Pancreas (tissue), 10 donors: ENCODE measurements at places on chromosomes 12 and 14. TPM values are rescaled to one million over a fixed set of nuclear protein-coding genes. Genes with fewer than 3 reads are reported as not detected.

- peaks cover under 1% of the 10 kb centered on the region for H3K36me3 ChIP-seq
- H3K27me3 ChIP-seq = no peaks in the 10 kb centered on the region
- peak overlapping the region; percentile 33 for H3K27ac ChIP-seq
- no peak for DNase-seq
- H3K4me3 ChIP-seq = peak overlapping the region; percentile 91
Measured at GRCh38 chr14:74302152-74302628, 544 bp downstream of the ABCD4 start.

GRCh38 chr14:21109377-21110138 is 8.7 kb downstream of the TMEM253 start:
- no peak overlapping the region for H3K4me3 ChIP-seq
- H3K27ac ChIP-seq = no peak overlapping the region
- no peaks in the 10 kb centered on the region for H3K36me3 ChIP-seq
- H3K27me3 ChIP-seq = no peaks in the 10 kb centered on the region
- no peak for DNase-seq

Gene ZNF26
- total RNA-seq = 5.1 TPM

DNA sequence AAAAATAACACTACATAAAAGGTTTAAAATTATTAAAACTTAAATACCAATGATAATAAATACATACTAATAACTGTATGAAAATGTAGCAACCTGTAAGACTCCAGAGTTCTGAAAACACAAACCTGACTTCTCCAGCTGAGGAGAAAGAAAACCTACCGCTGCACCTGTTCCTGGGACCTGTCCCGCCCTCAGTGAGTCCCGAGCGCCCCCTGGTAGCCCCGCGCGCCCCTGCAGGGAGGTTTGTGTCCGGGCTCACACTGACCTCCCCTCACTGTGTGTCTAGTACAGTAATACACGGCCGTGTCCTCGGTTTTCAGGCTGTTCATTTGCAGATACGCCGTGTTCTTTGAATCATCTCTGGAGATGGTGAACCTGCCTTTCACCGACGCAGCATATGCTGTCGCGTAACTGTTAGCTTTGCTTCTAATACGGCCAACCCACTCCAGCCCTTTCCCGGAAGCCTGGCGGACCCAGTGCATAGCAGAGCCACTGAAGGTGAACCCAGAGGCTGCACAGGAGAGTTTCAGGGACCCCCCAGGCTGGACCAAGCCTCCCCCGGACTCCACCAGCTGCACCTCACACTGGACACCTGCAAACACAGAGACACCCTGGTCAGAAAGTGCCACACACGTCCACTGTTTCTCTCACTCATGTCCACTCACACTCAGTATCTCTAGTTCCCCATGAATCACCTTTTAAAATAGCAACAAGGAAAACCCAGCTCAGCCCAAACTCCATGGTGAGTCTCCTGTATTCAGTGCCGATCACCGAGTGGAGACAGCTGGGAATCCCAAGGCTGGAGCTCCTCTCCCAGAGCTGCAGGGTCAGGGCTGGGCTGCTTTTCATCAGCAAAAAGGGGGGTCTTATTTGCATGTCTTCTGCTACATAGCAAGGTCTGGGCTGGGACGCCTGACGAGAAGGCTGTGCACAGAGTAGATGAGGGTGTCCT is 1276.3 kb downstream of the TMEM121 start:
- no peaks in the 10 kb centered on the region for H3K36me3 ChIP-seq
- H3K27me3 ChIP-seq = peaks cover 32% of the 10 kb centered on the region
- peak; percentile 41 for DNase-seq
- H3K4me1 ChIP-seq = no peaks in the 10 kb centered on the region
- H3K27ac ChIP-seq = no peak overlapping the region
- no peak overlapping the region for H3K4me3 ChIP-seq

DNA sequence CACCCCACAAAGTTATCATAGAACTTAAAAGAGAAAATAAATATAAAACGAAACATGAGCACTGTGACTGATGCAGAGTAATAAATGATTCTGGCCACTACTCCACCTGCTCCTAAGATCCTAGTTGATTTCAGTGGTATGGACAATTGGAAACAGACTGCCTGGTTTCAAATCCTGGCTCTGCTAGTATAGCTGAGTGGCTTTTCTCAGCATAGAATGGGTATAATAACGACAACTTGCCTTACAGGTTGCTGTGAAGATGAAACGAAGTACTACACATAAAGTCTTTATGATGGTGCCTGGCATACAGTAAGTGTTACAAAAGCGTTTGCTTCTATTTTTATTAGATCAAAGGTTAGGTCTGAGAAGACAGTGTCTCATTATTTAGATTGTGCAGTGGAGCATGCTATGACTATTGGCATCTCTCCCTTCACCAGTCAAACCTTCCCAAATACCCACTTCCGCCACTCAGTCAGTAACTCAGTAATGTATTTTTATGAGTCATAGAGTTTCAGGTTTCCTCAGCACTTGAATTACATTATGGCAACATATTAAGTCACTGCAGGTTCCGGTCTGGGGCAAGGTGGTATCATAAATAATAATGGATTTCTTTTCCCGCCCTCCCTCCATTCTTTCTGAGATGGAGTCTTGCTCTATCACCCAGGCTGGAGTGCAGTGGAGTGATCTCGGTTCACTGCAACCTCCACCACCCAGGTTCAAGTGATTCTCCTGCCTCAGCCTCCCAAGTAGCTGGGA is 29.7 kb upstream of the NR2C1 start:
- no peaks in the 10 kb centered on the region for H3K4me1 ChIP-seq
- no peaks in the 10 kb centered on the region for H3K27me3 ChIP-seq
- H3K27ac ChIP-seq = no peak overlapping the region
- peaks cover 20% of the 10 kb centered on the region for H3K36me3 ChIP-seq
- DNase-seq = no peak

Gene CRIP1
- total RNA-seq = 8.9 TPM

- H3K36me3 ChIP-seq = no peaks in the 10 kb centered on the region
- H3K27me3 ChIP-seq = no peaks in the 10 kb centered on the region
- H3K4me1 ChIP-seq = peaks cover 11% of the 10 kb centered on the region
- H3K4me3 ChIP-seq = no peak overlapping the region
- DNase-seq = no peak
Measured at GRCh38 chr12:83145325-83145840, 458.7 kb downstream of the TMTC2 start.

GRCh38 chr14:58812050-58812910 is 174.5 kb downstream of the DACT1 start:
- H3K4me3 ChIP-seq = no peak overlapping the region
- H3K4me1 ChIP-seq = peaks cover 8% of the 10 kb centered on the region

GRCh38 chr12:38116968-38117367 is 199.6 kb upstream of the ALG10B start:
- no peaks in the 10 kb centered on the region for H3K36me3 ChIP-seq
- no peaks in the 10 kb centered on the region for H3K27me3 ChIP-seq
- DNase-seq = no peak
- no peaks in the 10 kb centered on the region for H3K4me1 ChIP-seq
- H3K4me3 ChIP-seq = no peak overlapping the region

Gene C12orf60
- 0.28 TPM for total RNA-seq

DNA sequence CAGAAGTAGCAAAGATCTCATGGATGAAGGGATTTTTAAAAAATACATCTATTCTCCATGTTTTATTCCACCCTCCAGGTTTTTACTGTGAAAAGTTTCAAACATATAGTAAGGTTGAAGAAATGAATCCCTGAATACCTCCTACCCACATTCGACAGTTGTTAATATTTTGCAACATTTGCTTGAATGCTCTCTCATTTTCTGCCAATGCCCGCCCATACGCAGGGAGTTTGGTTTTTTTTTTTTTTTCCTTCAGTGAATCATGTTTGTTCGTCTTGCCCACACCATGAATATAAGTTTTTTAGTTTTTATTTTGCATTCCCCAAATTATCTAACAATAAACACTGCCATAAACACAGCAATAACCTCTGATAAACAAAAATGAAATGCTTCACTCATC is 82.9 kb downstream of the MAP1LC3B2 start:
- H3K4me3 ChIP-seq = no peak overlapping the region
- H3K36me3 ChIP-seq = no peaks in the 10 kb centered on the region
- H3K27ac ChIP-seq = no peak overlapping the region
- H3K4me1 ChIP-seq = peaks cover 21% of the 10 kb centered on the region

DNA sequence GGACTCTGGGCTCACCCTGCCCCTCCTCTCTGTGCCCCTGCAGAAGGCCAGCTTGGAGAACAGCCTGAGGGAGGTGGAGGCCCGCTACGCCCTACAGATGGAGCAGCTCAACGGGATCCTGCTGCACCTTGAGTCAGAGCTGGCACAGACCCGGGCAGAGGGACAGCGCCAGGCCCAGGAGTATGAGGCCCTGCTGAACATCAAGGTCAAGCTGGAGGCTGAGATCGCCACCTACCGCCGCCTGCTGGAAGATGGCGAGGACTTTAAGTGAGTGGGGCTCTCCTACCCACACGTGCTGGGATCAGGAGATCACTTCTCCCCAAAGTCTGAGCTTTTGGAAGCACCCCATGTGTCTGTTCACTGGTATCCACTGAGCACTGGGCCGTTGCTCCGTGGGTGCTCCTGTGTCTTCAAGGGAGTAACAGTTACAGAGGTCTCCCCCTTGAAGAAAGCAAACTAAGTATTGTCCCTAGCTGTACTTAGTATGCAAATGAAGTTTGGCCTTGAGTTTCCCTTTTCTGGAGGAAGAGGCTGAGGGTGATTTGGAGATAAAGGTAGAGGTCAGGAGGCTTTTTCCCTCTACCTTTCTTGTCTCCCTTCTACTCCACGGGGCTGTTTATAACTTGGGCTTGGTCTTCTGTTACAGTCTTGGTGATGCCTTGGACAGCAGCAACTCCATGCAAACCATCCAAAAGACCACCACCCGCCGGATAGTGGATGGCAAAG is 3.3 kb downstream of the KRT18 start:
- H3K4me1 ChIP-seq = peaks cover 18% of the 10 kb centered on the region
- peak overlapping the region; percentile 94 for H3K4me3 ChIP-seq
- H3K36me3 ChIP-seq = peaks cover 22% of the 10 kb centered on the region

DNA sequence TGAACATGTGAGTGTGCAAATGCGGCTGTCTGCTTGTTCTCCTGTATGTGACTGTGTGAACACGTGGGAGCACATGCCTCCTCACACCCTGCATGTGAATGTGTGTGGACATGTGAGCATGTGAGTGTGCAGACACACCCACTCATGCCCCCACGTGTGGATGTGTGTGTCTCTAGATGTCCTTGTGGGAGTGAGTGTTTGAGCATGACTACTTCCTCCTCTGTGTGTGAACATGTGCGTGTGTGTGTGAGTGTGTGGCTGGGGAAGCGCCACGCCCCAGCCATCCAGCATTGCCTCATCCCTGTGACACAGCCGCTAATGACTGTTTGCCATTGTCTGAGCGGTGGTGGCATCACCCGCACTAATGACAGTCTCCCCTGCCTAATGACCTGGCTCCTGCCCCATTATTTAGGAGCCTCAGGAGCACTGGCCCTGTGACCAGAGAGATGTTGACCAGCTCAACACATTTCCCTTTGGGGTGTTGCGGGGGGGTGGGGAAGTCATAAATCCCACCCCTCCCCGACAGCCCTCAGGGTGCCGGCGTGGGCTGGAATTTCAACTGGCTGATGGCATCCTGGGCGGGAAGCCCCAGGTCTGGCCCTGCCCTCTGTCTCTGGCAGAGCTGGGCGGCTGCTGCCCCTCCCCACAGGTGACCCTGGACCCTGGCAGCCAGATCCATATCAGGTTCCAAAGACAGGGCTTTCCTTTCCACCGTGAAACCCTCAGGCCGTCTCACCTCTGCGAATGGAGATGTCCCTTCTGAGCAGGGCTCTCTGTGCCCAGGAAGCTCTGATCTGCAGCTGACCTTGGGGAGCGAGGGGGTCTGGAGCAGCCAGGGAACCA is 11.5 kb upstream of the KRT80 start:
- H3K36me3 ChIP-seq = no peaks in the 10 kb centered on the region
- H3K27ac ChIP-seq = peak overlapping the region; percentile 65
- peaks cover 19% of the 10 kb centered on the region for H3K4me1 ChIP-seq
- peak; percentile 60 for DNase-seq
- no peak overlapping the region for H3K4me3 ChIP-seq
- H3K27me3 ChIP-seq = no peaks in the 10 kb centered on the region

- H3K36me3 ChIP-seq = peaks cover 4% of the 10 kb centered on the region
- no peak overlapping the region for H3K27ac ChIP-seq
- H3K27me3 ChIP-seq = no peaks in the 10 kb centered on the region
- no peak overlapping the region for H3K4me3 ChIP-seq
- no peaks in the 10 kb centered on the region for H3K4me1 ChIP-seq
Measured at GRCh38 chr12:132572801-132573760, 37.3 kb downstream of the LRCOL1 start.

Gene SDR9C7
- not detected for total RNA-seq

DNA sequence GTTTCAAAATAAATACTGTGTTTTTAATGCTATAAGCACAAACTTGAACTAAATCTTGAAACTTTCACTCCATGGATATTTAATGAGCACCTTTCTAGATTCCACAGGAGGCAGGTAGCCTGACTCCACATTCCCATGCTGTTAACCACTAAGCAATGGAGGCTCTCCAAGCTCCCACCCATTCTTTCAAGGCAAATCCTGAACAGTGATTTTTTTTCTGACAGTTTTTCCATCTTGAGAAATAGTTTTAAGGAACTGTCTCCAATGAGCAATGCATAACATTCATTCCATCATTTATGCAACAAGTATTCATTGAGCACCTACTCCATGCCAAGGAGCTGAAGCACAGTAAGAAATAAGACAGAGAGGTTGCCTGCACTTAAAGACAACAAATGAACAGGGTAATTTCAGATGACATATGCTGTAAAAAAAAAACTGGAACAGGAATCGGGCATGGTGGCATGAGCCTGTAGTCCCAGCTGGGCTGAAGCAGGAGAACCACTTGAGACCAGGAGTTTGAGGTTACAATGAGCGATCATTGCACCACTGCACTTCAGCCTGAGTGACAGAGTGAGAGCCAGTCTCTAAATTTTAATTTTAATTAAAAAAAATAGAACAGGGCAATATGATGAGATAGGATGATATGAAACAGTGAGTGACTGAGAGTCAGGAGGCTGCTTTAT is 102.3 kb upstream of the CPSF6 start:
- H3K36me3 ChIP-seq = no peaks in the 10 kb centered on the region
- DNase-seq = no peak
- no peaks in the 10 kb centered on the region for H3K4me1 ChIP-seq
- H3K4me3 ChIP-seq = no peak overlapping the region
- H3K27me3 ChIP-seq = no peaks in the 10 kb centered on the region

Gene CLEC4D
- total RNA-seq = not detected

Gene EMP1
- total RNA-seq = 11.5 TPM

DNA sequence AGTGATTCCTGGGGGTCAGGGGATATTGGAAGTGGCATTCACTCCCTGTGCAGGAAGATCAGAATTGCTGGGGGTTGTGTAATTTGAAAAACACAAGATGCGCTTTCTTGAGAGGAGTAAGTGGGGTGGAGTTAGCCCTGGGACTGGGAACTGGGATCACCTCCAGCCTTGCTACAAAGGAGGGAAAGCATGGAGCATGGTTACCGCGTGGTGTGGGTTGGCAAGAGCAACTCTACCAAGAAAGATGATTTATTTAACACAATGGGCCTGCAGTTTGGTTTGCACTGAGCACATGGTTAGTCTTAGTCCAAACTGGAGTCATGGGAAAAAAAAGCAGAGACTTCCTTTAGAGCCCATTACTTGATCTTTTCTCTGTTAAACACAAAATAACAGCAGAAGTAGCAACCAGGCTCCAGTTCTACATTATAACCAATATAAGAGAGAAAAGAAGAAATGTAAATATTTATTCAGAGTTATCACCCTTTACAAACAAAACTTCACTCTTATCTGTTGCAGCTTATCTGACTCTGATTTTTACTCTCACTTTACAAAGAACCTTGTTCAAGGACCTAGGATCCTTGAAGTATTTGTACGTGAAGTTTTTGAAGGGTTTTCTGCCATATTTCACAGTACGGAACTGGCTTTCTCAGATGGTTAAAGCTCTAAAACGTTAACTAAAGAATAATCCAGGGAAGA is 2.1 kb upstream of the NIN start:
- H3K4me1 ChIP-seq = no peaks in the 10 kb centered on the region
- no peak overlapping the region for H3K4me3 ChIP-seq
- H3K36me3 ChIP-seq = no peaks in the 10 kb centered on the region
- no peak overlapping the region for H3K27ac ChIP-seq
- no peaks in the 10 kb centered on the region for H3K27me3 ChIP-seq
- DNase-seq = no peak
